ENCODE measurements at places on chromosomes 2 and 18. TPM values are rescaled to one million over a fixed set of nuclear protein-coding genes. Genes with fewer than 3 reads are reported as not detected.

Gene M1AP
- not detected for total RNA-seq

- peak overlapping the region; percentile 96 for H3K4me3 ChIP-seq
- peak; percentile 81 for DNase-seq
- peaks cover 13% of the 10 kb centered on the region for H3K27me3 ChIP-seq
- peaks cover 71% of the 10 kb centered on the region for H3K4me1 ChIP-seq
- peak overlapping the region; percentile 97 for H3K27ac ChIP-seq
These were observed 1.5 kb upstream of the NR4A2 start for GRCh38 chr2:156333951-156334495.

Gene SLC5A7
- not detected for total RNA-seq

DNA sequence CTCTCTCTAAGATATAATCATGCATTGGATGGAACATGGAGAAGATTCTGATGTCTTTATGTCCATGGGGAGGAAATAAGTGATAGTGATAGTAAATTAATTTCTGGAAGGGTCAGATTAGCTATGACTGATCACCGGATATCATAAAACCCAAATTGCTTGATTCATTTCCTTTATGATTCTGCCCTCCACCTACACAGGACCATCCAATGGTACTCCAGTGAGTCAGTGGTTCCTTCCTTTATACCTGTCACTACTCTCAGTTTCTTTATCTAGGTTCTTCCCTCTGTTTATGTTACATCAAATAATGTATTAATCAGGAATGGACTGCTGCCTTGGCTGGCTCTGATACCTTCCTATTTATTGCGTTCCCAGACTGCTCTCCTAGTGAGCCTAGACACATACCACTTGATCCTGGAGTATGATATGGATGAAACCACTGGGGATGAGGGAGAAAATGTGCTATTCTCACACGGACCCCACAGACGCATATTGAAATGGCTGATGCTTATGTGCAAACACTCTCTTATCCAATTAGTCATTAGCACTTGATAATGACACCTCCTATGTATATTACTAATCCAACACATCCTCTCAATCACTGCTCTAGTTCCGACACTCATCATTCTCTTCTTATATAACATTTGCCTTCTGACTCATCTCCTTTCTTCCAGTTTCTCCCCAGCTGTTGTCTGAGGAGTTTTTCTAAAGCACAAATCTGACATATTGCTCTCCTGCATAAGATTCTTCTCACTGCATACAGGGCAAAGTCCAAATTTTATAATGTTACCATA lies 315.6 kb downstream of the INSIG2 start:
- peaks cover 2% of the 10 kb centered on the region for H3K36me3 ChIP-seq
- H3K27ac ChIP-seq, result no peak overlapping the region
- H3K27me3 ChIP-seq, result peaks cover 42% of the 10 kb centered on the region
- DNase-seq, result no peak
- peaks cover 10% of the 10 kb centered on the region for H3K4me1 ChIP-seq

Gene GAREM2
- 1.9 TPM for total RNA-seq

DNA sequence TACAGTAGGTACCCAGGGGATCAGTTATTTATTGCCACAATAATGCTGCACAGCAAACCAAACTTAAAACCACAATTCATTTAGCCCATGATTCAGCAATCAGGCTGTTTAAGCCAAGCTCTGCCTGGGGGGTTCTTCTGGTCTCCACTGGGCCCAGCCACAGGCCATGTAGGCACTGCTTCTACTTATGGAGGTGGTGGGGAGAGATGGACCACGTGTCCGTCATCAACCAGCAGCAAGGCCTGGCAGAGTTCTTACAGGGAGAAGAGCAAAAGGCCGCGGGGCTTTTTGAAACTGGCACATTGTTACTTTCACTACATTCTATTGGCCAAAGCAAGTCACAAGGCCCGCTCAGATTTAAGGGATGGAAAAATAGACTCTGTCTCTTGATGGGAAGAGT lies 76.3 kb upstream of the DAPL1 start:
- H3K27me3 ChIP-seq, result peaks cover 8% of the 10 kb centered on the region
- no peak for DNase-seq
- H3K27ac ChIP-seq, result no peak overlapping the region
- H3K4me3 ChIP-seq, result no peak overlapping the region

DNA sequence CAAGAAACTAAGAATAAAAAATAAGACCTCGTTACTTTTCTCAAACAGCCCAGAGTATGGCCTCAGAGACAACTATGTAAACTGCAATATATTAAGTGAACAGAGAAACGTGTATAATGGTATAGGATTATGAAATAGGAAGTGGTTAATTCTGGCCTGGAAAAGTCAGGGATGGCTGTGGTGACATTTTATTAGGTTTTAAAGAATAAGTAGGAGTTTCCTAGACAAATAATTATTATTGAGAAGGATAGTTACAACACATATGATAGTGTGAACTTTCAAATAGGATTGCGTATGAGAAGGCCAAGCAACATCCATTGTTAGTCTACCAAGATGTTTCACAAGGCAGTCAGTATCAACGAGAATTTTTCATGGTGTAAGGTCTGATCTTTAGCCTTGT lies 244.1 kb downstream of the LPIN1 start:
- H3K27ac ChIP-seq, result no peak overlapping the region
- peaks cover 8% of the 10 kb centered on the region for H3K36me3 ChIP-seq
- DNase-seq, result no peak
- no peaks in the 10 kb centered on the region for H3K4me1 ChIP-seq

- no peak overlapping the region for H3K27ac ChIP-seq
- no peak for DNase-seq
- H3K36me3 ChIP-seq, result no peaks in the 10 kb centered on the region
- H3K27me3 ChIP-seq, result no peaks in the 10 kb centered on the region
These were observed 37.1 kb downstream of the RAMP1 start for GRCh38 chr2:237896507-237896892.

Gene STK17B
- 280 TPM for total RNA-seq

Gene SH3RF3
- 1.0 TPM for total RNA-seq

- H3K36me3 ChIP-seq, result no peaks in the 10 kb centered on the region
- peaks cover 6% of the 10 kb centered on the region for H3K27me3 ChIP-seq
- no peak overlapping the region for H3K27ac ChIP-seq
- H3K4me3 ChIP-seq, result no peak overlapping the region
- peaks cover 6% of the 10 kb centered on the region for H3K4me1 ChIP-seq
These were observed 40.1 kb downstream of the FBXO48 start for GRCh38 chr2:68426848-68427579.

- H3K27ac ChIP-seq, result no peak overlapping the region
- H3K4me1 ChIP-seq, result no peaks in the 10 kb centered on the region
- H3K36me3 ChIP-seq, result no peaks in the 10 kb centered on the region
- no peaks in the 10 kb centered on the region for H3K27me3 ChIP-seq
- no peak overlapping the region for H3K4me3 ChIP-seq
These were observed 182.8 kb upstream of the RAB12 start for GRCh38 chr18:8426401-8426800.

Data from activated T-cell treated with anti-CD3 and anti-CD28 coated beads, Interleukin-2, amount 50 U/mL, for 72 hours (primary cell).